ENCODE measurements at places on chromosomes 2 and 18. TPM values are rescaled to one million over a fixed set of nuclear protein-coding genes. Genes with fewer than 3 reads are reported as not detected.

- DNase-seq, result no peak
Measured at GRCh38 chr2:165743442-165743841, 50.6 kb downstream of the GALNT3 start.

- no peak for DNase-seq
Measured at GRCh38 chr2:118339386-118339785, 251.1 kb downstream of the INSIG2 start.

DNA sequence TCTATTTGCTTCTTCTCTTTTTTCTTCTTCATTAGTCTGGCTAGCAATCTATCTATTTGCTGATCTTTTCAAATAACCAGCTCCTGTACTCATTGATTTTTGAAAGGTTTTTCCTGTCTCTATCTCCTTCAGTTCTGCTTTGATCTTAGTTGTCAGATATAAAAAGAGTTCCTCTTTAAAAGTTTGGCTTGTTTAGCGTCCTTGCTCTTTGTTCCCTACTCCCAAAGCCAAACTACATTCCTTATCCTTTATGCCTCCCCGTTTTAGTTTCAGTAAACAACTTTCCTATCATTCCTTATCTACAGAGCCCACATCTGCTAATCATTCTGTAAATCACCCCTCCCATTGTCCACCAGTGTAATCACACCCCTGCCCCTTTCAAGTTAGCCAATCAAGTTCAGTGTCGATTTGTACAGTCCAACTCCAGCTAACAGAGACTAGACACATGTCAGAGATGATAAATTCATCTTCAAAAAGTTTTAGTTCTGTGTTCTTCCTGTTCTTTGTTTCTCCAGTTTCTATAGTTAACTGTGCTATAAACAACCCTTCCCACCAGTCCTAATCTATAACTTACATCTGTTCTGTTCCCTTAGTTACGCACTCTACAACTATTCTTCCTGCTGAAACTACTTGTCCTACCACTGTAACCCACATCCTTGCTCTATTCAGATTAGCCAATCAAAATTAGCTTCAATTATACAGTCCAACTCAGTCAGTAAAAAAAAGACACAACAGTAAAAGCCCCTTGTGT is 44.4 kb downstream of the TFPI start:
- no peak for DNase-seq

GRCh38 chr2:7075834-7076233 is 158.6 kb downstream of the RNF144A start:
- no peak for DNase-seq

GRCh38 chr2:197713271-197713670 is 8.1 kb downstream of the MARS2 start:
- no peak for DNase-seq

CRYBA2 gene
- not detected for total RNA-seq

GRCh38 chr2:132415915-132416722 is 486 bp upstream of the GPR39 start:
- peak; percentile 92 for DNase-seq

ERFE gene
- total RNA-seq, result 10.5 TPM

- no peak for DNase-seq
Measured at GRCh38 chr2:75023666-75024455, 65.4 kb downstream of the POLE4 start.

GRCh38 chr2:235599596-235600338 is 105.9 kb downstream of the AGAP1 start:
- DNase-seq, result no peak

SMC6 gene
- 75.7 TPM for total RNA-seq

GRCh38 chr18:48792141-48792540 is 158.6 kb downstream of the SMAD7 start:
- no peak for DNase-seq

DNA sequence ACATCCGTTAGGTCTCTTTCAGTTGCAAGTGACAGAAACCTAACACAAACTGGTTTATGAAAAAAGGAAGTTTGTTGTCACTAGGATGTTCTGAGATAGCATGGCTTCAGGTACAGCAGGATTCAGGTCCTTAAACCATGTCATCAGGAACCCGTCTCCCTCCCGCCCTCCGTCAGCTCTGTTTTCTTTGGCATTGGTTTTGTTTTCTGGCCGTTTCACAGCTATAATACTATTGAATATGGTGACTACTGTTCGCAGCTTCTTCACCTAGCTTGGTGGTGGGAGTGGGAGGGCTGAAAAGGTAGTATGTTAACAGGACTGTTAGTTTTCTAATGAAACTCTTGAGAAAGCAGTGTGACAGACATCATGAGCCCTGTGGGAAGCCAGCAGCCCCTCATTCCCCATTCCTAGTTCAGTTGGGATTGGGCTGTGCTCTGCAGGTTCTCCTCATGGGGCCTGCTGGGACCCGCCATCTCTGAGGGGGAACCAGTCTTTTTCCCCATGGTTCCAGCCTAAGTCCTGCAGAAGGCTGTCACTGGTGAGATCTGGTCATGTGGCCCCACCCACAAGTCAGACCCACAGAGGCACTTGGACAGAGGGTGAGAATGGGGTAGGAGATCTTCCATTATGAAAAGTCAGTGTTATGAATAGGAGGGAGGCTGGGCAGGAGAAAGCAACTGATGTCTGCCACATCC is 12.1 kb downstream of the PTMA start:
- DNase-seq, result no peak

- DNase-seq, result no peak
Measured at GRCh38 chr2:201852878-201853415, 46.6 kb downstream of the CDK15 start.

GRCh38 chr2:7237466-7237865 is 320.3 kb downstream of the RNF144A start:
- no peak for DNase-seq

UGT1A5 gene
- not detected for total RNA-seq

GRCh38 chr2:39283561-39283960 is 39.8 kb upstream of the CDKL4 start:
- DNase-seq, result no peak

DNA sequence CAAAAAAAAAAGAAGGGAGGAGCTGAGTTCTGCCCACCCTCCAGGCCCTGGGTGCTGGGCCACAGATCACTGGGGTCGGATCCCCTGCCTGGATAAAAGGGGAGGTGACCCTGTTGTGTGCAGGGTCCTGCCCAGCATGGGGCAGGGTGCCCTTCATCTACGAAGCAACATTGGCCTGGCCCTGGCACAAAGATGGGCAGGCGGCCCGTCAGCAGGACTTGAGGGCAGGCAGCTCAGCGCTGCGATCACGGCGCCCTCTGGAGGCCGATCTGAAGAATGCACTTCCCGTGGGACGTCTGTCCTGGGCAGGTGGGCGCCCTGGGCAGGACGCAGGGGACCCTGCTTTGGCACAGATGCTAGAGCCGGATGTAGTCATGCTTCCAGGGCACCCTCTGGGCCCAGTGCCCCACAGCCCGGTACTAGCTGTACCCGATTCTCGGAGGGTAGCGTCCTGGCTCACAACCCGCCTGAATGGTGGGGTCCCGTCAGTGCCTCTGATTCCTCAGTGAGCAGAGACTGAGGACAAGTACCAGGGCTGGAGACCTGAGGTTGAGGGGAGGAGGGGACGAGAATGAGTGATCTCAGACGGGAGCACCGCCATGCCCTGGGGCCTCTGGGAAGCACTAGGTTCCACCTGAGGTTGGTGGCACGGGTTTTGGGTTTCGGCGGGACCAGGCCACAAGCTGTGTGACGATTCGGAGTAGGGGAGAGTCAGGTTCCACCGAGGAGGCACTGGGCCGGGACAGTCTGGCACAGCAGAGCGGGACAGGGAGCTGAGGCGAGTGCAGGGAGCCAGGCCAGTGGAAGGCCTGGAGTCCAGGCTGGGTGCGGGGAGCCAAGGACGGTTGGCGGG is 18.0 kb downstream of the ARID5A start:
- DNase-seq, result peak; percentile 59

HSBP1L1 gene
- not detected for total RNA-seq

TIA1 gene
- total RNA-seq, result 148 TPM

- DNase-seq, result no peak
Measured at GRCh38 chr2:222521099-222521498, 96.8 kb downstream of the SGPP2 start.

AMER3 gene
- total RNA-seq, result not detected

DSG4 gene
- not detected for total RNA-seq

GRCh38 chr18:48869591-48869990 is 81.2 kb downstream of the SMAD7 start:
- no peak for DNase-seq
